ELF-1 (cell line): ENCODE measurements at places on chromosomes 7 and 10.

DNA sequence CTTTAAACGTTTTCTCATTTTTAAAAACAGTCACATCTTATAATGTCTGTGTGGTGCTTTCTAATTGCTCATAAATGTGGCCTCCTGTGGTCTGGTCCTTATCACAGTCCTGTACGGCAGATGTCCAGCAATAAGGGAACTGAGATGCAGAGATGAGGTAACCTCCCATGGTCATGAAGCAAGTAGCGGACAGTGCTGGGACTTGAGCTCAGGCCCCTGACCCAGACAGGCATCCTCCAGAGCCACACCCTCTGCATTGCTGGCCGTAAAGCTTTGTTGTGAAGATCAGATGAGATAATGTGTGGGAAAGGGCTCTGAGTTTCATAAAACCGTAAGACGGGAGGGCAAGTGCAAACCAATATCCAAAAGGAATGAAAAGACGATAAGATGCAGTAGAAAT, 48.2 kb downstream of the DYNC2I1 start:
- DNase-seq, result no peak

DNA sequence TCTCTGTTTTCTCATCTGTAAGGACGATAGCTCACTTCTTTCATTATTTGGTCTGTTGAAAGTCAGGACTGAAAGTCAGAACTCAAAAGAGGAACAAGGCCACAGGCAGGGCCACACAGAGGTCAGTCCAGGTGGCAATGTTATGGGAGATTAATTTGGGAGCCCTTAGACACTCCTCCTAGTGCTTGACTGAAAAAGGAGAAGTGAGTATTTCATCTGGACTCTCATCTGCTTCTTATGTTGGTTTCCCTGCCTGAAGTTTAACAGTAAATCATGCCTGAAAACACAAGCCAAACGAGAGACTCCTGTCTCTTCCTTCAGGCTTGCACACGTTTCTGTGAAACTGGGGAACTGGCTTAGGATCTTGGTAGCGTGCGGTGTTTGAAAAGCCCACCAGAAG, 248.5 kb downstream of the BUB3 start:
- DNase-seq, result no peak

- DNase-seq, result peak; percentile 80
Observed at GRCh38 chr7:76220185-76221057, 18.7 kb downstream of the SRRM3 start.

DNA sequence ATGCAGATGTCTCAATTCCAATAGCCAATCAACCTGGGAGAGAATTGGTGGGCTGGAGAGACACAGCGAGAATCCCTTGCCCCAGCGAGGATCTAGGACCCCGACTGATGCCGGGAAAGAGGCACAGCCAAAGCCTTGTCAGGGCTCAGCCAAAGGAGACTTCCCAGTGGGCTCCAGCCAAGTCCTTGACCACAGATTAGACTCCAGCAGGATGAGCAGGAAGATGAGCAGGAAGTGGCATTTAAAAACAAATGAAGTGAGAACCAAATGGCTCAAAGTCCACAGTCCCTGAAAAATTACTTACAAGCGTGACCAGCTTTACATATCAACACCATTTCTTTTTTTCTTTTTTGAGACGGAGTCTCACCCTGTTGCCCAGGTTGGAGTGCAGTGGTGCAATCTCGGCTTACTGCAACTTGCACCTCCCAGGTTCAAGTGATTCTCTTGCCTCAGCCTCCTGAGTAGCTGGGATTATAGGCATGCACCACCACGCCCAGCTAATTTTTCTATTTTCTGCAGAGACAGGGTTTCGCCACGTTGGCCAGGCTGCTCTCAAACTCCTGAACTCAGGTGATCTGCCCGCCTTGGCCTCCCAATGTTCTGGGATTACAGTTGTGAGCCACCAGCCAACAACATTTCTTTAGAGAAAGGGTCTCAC, 40.2 kb downstream of the CTBP2 start:
- DNase-seq, result no peak

- DNase-seq, result no peak
Observed at GRCh38 chr10:110615057-110615747, 28.9 kb upstream of the RBM20 start.

DNA sequence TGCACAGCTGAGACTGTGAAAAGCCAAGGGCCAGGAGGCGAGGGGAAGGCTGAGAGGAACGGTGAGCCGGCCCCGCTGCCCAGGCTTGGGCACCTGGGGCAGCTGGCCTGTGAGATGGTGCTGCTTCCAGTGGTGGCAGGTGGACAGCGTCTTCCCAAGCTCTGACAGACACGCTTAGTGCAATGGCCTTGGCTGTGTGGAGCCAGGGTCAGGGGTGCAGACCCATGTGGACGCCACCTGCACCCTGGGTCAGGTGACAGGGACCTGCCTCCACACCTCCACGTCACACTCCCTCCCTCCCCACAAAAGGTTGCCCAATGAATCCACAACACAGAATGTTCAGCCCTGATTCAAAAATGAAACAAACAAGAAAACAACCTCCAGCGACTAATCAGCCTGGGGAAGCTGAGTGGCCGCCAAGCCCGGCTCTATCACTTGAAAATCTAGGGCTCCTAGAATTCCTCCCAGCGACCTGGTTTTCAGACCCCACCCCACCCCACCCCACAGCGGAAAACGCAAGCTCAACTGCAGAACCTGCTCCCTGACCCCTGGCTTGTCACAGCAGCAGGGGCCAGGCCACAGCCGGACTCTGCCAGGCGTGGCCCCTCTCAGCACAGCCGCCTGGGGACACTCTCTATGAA, 54.3 kb downstream of the PRKAG2 start:
- no peak for DNase-seq

- peak; percentile 91 for DNase-seq
Observed at GRCh38 chr7:39566023-39566921, at the start of gene YAE1. TSS of gene YAE1 (plus strand) at chr7:39566404. CDS start at chr7:39566419, 15 bp downstream.

- no peak for DNase-seq
Observed at GRCh38 chr10:18378766-18379165, 238.5 kb downstream of the CACNB2 start.

- no peak for DNase-seq
Observed at GRCh38 chr7:157267956-157268355, 68.8 kb upstream of the DNAJB6 start.

- DNase-seq, result no peak
Observed at GRCh38 chr10:45006276-45007030, 5.7 kb downstream of the ZNF22 start.
